ENCODE measurements at places on chromosomes 16 and 17. TPM values are rescaled to one million over a fixed set of nuclear protein-coding genes. Genes with fewer than 3 reads are reported as not detected.

Gene CPPED1
- 5.0 TPM for total RNA-seq

DNA sequence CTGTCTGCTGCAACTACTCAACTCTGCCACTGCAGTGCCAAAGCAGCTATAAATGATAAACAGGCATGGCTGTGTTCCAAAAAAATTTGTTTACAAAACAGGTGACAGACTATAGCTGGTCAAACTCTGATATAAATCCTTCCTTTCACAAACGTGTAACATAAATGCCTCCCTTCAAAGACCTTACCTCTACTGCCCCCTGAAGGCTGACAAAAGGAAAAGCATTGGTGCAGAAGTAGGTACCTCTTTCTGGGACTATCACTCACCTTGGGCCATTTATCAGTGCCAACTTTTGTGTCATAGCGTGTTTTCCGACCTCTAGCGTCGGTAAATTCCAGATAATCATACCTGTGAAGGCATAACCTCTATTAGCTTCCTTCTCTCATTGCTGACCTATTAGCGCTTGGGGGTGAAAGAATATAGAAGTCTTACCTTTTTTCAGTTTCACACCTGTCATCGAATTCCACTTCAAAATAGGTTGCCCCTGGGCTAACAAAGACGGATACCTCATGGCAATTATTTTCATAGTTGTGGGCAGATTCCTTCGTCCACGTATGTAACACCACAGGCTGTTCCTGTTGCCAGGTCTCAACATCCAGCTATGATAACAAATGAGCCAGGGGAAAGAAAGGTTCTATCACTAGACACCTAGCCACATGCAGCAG is 67.9 kb downstream of the ZZEF1 start:
- no peak overlapping the region for H3K4me3 ChIP-seq
- no peaks in the 10 kb centered on the region for H3K4me1 ChIP-seq
- peaks cover 34% of the 10 kb centered on the region for H3K36me3 ChIP-seq
- H3K27me3 ChIP-seq: no peaks in the 10 kb centered on the region

DNA sequence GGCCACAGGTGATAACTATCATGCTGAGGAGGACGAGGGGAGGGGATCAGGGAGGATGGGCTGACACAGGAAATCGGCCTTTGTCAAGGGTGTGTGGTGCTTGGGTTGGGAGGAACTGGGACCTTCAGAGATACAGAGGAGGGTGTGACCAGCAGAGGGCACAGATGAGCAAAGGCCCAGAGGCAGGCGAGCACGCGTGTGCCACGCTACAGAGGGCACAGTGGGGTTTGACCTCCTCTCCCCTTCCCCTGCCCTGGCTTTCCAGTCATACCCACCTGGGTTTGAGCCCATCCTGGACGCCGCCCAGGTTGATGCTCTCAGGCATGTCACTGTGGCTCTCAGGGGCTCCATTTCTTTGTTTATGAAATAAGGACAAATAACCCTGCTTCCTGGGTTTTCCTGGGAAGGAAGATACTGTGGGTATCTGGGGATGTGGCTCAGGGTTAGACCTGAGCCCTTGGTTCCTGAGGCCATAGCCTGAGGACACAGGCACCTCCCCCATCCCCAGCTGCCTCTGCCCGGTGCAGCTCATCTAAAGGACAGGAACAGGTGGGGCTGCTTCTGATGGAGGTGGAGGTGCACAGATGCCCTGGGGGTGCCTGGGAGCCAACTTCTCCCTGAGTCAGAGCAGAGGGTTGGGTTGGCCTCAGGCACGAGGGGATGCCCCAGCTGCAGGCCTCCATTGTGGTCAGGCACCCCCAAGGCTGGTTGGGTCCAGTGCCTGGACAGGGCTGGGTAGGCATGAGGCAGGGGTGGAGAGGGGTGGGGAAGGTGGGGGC is 51.8 kb downstream of the BEAN1 start:
- H3K4me3 ChIP-seq: no peak overlapping the region
- H3K4me1 ChIP-seq: peaks cover 38% of the 10 kb centered on the region
- peak; percentile 91 for DNase-seq
- H3K36me3 ChIP-seq: no peaks in the 10 kb centered on the region

GRCh38 chr16:84807776-84808175 is 12.0 kb upstream of the CRISPLD2 start:
- H3K27ac ChIP-seq: no peak overlapping the region
- H3K27me3 ChIP-seq: peaks cover 5% of the 10 kb centered on the region
- peaks cover 15% of the 10 kb centered on the region for H3K4me1 ChIP-seq
- H3K4me3 ChIP-seq: no peak overlapping the region
- H3K36me3 ChIP-seq: no peaks in the 10 kb centered on the region
- no peak for DNase-seq

DNA sequence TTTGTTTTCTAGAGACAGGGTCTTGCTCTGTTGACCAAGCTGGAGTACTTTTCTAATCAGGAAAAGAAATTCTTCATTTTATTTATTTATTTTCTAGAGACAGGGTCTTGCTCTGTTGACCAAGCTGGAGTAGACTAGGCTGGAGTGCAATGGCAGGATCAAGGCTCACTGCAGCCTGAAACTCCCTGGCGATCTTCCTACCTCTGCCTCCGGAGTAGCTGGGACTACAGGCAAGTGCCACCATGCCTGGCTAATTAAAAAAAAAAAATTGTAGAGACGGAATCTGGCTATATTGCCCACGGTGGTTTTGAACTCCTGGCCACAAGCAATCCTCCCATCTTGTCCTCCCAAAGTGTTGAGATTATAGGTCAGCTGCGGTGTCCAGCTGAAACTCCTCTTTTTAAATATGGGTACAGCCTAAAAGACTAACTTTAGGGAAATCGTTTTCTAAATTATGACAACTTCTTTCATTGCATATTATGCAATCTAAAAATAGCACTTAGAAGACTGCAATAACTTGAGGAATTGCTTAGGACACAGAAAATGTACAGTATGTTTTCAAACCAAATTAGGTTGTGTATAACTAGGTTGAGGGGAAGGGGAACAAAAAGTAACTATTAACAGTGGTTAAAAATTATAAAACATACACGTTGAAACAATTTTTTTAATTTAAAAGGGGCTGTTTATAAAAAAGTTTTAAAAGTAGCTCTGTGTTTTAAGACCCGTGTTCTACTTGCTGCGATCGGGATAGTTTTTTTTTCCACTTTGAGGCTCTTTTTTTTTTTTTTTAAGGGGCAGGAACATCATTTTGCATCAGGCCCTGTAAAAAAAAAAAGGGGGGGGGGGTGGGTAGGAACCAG is 4.7 kb downstream of the PRAC1 start:
- H3K27ac ChIP-seq: no peak overlapping the region
- no peak overlapping the region for H3K4me3 ChIP-seq
- peaks cover 13% of the 10 kb centered on the region for H3K4me1 ChIP-seq
- no peaks in the 10 kb centered on the region for H3K36me3 ChIP-seq
- H3K27me3 ChIP-seq: peaks cover 68% of the 10 kb centered on the region

Data from activated CD8-positive, alpha-beta T cell treated with anti-CD3 and anti-CD28 coated beads for 36 hours (primary cell).